Activated T-cell treated with anti-CD3 and anti-CD28 coated beads, Interleukin-2, amount 50 U/mL, for 72 hours (primary cell): ENCODE measurements at places on chromosomes 1 and 21.

DNA sequence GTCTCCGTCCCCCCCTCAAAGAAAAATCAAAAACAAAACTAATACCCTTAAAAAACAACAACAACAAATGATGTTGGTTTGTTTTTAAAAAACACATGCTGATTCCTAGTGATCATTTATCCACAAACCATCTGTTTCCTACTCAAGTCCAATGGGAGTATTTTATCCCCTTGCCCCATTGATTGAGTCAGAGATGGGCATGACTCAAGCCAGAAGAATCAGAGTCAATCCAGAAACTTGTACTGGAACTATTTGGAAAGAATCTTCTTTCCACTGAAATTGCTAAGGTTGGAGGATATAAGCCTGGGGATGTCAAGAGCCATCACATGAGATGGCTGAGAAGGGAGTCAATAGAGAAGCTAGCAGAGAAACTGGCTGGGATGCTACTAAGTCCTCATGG, 176.4 kb downstream of the MIS18A start:
- no peak for DNase-seq

DNA sequence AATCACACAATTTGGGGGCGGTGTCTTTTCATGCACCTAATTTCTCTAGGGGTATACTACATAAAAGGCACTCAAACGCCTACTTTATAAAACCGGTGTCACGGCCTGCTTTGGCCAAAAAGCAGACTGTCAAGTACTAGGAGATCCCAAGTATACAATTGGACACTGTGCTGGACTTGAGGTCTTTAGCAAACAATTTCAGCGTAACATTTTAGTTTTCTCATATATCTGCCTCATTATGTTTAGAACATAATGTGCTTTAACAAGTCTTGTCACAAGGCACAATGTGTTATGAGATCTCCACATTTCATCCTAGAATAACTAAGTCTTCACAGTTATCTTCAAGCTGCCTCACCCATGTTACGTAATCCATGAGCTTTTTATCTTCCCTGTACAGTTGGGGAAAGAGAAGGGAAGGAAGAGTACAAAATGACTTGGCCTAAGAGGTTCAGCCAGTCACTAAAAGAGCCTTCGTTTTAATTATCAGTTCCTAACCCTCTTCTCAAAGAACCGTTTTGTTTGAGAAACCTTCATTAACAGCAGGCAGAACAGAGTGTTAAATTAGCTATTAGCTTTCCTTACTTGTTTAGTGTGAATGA, 1.7 kb downstream of the SSX2IP start:
- no peak for DNase-seq

DNA sequence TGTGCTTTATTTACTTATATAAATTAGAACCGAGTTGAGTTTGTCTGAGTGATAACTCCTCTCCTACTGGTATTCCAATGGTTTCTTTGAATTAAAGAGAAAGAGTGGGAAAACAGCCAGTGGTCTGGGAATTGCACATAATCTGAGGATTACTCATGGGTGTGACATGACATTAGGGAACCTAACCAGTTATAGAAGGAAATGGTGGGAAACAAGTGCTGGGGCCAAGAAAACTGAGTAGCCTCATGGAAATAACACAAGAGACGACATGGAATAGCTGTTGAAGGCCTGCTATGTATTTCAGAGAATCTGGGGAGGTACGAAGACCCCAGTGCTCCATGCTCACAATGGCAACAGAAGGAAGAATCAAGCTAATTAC, 41.8 kb upstream of the LRRC52 start:
- DNase-seq = no peak

- no peak for DNase-seq
Observed at GRCh38 chr1:100448366-100448765, 89.6 kb upstream of the GPR88 start.

GRCh38 chr21:14492931-14493330, 53.2 kb downstream of the SAMSN1 start:
- DNase-seq = no peak

GRCh38 chr1:225468270-225469020, 40.6 kb upstream of the LBR start:
- peak; percentile 35 for DNase-seq
